ENCODE measurements at places on chromosomes 3 and 15. TPM values are rescaled to one million over a fixed set of nuclear protein-coding genes. Genes with fewer than 3 reads are reported as not detected.

- DNase-seq = no peak
Measured at GRCh38 chr3:98875535-98875934, 26.0 kb downstream of the DCBLD2 start.

GRCh38 chr3:178381971-178382448 lies 154.2 kb upstream of the KCNMB2 start:
- DNase-seq = no peak

DNA sequence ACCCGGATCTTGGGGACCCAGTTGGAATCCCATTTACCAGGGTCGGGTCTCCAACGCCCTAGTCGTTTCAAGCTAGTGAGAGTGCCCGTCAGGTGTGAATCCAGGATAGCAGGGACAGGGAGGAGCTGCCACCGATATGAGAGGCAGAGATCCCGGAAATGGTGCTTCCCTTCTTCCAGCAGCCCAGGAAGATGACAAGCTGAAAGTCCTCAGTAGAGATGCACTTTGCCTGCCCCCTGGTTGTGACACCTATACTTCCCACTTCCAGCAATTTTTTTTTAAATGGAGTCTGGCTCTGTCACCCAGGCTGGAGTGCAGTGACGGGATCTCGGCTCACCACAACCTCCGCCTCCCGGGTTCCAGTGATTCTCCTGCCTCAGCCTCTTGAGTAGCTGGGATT lies 503.0 kb downstream of the NTRK3 start:
- DNase-seq = no peak

- DNase-seq = no peak
Measured at GRCh38 chr3:172919297-172919683, 168.8 kb downstream of the ECT2 start.

DNA sequence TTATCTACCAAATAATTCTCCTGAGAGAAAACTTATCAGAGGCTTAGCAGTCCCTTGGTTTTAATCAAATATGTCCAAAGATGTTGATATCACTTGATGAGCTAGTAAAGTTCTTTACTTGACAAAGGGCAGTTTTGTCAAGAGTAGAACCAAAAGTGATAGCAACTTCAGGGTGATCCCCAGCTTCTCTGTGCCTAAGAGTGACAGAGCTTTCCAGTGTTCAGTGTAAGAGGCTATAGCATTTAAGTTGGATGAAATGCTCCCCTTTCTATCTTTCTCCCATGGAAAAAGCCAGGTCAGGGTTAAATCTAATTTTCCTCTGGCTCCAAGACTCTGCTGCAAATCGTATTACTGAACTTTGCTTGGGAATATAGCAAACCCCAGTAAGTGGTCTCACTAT lies 120.8 kb downstream of the UNC13C start:
- DNase-seq = no peak

DNA sequence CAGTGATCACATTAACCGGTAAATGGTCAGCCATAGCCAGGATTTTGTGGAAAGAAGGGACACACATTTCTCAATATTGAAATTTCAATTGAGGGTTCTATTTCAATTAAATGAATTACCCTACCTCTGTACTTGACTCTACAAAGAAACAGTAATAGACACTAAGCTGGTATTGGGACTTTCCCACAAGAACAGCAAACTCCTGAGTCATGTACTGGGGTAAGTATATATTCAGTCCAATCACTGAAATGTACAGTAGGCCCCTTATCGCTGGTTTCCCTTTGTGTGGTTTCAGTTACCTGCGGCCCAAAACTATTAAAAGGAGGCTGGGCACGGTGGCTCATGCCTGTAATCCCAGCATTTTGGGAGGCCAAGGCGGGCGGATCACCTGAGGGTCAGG lies 17.6 kb downstream of the ASB14 start:
- no peak for DNase-seq

- DNase-seq = peak; percentile 69
Measured at GRCh38 chr3:49276475-49277382, at the start of gene C3orf62. Gene C3orf62 (minus strand): TSS chr3:49277232. CDS start chr3:49276872, 360 bp downstream.

- DNase-seq = no peak
Measured at GRCh38 chr3:126659915-126660886, 5.3 kb upstream of the TXNRD3 start.

DNA sequence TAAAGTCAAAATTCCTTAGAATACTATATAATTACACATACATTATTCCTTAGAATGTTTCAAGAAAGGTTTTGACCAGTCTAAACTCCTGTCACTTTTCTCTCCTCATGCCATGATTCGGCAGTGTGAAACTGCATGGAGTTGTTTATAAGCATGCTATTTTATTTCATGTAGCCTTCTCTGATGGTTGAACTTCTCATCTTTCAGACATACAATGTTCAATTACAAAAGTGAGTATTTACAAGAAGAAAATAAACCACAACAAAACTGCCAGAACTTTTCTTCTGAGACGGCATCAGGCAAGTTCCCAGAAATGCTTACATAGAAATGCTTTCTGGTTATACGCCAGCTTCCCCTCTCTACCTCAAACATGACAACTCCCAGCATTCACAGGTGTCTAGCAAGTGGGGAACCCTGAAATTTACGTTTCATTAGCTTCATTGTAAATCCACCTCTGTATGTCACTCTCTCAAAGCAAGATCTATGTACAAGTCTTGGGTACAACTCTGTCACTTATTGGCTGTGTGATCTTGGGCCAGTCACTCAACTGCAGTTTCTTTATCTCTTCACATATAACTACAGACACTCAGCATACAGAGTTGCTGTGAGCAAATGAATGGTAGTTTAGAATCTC lies 42.7 kb downstream of the HDGFL3 start:
- no peak for DNase-seq

DNA sequence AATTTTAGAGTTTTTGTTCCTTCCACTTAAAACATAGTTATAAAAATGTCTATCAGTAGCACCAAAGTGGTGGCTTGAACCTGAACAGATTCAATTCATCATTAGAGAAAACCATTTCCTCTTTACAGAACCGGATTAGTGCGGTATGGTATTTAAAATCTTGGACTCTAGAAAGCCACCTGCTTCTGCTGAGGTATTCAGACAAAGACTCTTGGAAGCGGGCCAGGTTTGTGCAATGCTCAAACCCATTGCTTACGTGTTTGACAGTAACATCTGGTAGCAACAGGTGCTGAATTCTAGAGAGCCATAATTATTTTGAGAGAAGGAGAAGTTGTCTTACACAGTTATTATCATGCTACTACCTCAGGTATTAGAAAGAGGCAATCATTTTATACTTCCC lies 290.5 kb downstream of the NAALADL2 start:
- DNase-seq = no peak

GRCh38 chr3:159200176-159200575 lies 398.3 kb downstream of the MFSD1 start:
- DNase-seq = no peak

GRCh38 chr3:149808209-149808829 lies 4.7 kb upstream of the RNF13 start:
- peak; percentile 51 for DNase-seq

GRCh38 chr15:56794553-56795329 lies 61.4 kb upstream of the ZNF280D start:
- no peak for DNase-seq

DNA sequence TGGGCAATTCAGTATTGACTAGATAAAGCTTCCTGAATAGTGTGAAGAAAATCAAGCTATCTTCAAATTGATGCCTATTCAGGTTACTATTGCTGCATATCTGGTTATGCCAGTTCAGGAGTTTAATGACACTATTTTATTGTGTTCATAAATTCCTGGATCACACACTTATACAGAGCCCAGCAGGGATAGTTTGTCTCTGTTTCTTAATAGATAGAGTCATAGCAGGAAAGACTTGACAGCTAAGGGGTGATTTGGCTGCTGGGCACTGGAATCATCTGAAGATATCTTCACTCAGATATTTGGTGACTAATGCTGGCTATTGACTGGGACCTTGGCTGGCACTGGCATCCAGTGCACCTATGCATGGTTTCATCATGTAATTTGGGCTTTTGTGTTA lies 187.8 kb downstream of the PYDC2 start:
- DNase-seq = no peak

GRCh38 chr3:181915551-181915950 lies 203.8 kb downstream of the SOX2 start:
- DNase-seq = no peak

GRCh38 chr3:151383956-151384355 lies 597 bp downstream of the P2RY12 start:
- no peak for DNase-seq

GRCh38 chr15:37903919-37904625 lies 30.4 kb upstream of the TMCO5A start:
- no peak for DNase-seq

DNA sequence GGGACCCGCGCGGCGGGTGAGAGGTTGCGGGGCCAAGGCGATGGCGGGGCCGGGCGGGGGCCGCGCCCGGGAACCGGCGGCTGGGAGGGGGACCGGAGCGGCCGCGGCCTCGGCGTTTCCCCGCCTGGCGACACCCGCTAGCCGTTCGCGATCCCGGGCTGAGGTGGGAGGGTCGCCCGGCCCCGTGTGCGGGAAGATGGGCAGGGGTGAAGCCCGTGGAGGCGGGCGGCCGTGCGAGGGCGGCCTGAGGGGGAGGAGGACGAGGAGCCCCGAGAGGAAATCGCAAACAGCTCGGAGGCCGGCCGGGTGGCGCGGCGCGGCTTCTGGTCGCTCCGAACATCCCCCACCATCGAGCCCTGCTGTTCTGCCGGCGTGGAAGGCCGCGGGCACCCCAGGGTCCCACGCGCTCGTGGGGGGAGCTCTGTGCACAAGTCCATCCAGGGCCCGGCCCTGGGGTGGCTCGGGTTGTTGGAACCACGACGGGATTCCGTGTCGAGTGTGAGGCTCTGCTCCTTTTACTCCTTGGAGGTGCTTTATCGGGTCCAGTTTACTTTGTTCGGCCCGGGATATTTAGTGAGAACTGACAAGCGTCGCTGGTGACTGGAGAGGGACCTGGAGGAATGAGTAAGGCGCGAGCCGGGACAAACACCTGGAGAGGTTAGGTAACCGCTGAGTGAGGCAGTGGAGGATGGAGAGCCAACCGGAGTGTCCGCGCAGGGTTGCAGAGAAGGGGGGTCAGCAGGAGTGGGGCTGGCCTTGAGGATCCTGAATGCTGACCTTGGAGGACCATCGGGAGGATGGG lies 728 bp downstream of the CRTC3 start:
- DNase-seq = peak; percentile 40

DNA sequence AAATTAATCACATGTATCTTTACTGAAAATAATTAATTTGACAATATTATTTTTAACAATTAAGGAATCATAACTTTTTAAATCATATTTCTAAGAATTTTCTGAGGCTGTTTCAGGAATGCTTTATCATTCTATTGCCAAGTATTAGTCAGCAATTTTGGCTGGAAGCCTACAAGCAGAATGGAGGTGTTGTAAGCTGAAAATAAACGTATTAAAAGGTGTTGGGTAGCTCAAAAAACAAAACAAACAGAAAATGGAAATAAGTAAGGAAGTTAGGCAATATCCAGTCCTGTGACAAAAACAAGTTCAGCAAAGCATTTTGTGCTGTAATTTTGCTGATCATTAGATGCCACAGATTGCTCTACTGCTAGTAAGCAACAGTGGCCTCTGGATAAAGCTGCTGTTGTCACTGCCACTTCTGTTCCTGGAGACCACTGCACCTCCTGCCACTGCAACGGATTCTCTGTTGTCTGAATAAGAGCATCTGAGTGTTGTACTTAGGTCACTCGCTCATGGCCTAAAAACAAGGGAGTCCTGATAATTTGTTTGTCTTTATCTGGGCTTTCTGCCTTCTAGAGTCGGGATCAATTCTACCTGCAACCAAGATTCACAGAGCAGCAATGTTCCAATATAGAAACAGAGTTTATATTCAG lies 63.5 kb upstream of the SLITRK3 start:
- DNase-seq = no peak

DNA sequence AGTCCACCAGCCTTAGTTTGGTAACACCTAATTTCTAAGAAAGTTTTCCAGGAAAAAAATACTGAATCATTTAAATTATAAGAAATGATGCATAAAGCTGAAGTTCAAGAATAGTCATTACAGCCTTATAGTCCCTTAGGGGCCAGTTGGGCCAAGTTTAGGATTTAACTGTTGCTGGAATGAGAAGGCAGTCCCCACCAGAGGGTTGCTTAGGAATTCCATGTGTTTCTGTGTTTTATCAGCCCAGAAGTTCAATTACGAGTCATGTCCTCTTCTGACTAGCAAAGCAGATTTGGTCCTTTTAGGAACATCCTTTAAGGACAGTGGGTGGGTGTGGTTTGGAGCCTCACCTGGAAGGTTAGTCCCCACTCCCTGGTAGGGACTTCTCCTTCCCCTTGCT lies 57.0 kb upstream of the NR2E3 start:
- no peak for DNase-seq

- no peak for DNase-seq
Measured at GRCh38 chr3:71490692-71491091, 92.8 kb downstream of the FOXP1 start.

DNA sequence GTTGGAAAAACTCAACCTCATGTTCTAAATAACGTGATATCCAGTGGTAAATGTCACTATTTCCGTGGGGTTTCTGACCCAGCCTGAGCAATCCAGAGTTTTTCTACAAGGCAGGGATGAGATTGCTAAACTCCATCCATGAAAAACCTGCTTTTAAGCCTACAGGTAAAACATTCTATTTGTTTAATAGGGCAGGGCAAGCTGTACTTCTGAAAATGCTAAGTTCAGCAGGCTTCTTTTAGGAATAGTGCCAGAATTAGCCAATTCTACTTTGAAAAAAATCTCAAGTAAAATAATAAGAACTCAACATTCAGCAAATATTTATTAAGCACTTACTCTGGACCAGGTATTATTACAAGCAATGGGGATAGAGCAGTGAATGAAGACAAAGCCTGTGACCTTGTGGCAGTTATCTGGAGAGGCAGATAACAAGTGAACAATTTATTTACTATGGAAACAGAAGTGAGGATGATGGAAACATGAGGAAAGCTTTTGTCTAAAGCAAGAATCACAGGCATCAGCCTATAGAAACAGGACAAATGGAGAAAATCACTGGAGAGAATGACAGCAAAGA lies 13.3 kb downstream of the RPSA start:
- DNase-seq = no peak

- DNase-seq = no peak
Measured at GRCh38 chr3:128180436-128180835, 27.2 kb downstream of the EEFSEC start.

DNA sequence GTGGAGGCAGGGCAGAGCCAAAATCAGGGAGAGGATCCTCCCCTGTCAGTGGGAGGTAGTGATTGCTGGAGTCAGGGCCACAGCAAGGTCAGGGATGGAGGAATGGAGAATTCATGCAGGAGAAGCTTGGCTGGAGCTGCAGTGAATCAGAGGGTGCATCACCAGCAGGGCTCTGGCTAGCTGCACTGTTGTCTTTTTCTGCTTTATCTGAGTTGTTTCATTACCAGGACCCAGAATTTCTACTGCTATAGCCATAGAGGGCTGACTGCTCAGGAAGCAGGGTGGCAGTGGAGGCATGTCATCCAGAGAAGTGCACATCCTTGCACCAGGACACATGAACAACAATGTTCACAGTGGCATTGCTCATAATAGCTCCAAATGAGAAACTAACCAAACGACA lies 113.5 kb upstream of the GALNT15 start:
- no peak for DNase-seq

The GOLGA6A gene
- polyA plus RNA-seq = 0.04 TPM

The TM4SF18 gene
- 31.3 TPM for polyA plus RNA-seq

The CCR8 gene
- not detected for polyA plus RNA-seq

The PLA2G4D gene
- polyA plus RNA-seq = 0.04 TPM

The MUC13 gene
- not detected for polyA plus RNA-seq

The GRAMD2A gene
- polyA plus RNA-seq = 7.8 TPM

The ERICH6 gene
- 0.97 TPM for polyA plus RNA-seq

The LNP1 gene
- 10.2 TPM for polyA plus RNA-seq

The IL17RC gene
- polyA plus RNA-seq = 32.6 TPM

The PSTPIP1 gene
- polyA plus RNA-seq = 0.98 TPM

The PGBD4 gene
- 2.0 TPM for polyA plus RNA-seq

The SCG5 gene
- polyA plus RNA-seq = 21.8 TPM

The ATP13A5 gene
- polyA plus RNA-seq = not detected

Measured in right renal cortex interstitium (tissue), 3 donors.